ENCODE measurements at places on chromosomes 6 and 20.

- no peak for DNase-seq
Measured at GRCh38 chr6:128370072-128370471, 150.3 kb downstream of the PTPRK start.

DNA sequence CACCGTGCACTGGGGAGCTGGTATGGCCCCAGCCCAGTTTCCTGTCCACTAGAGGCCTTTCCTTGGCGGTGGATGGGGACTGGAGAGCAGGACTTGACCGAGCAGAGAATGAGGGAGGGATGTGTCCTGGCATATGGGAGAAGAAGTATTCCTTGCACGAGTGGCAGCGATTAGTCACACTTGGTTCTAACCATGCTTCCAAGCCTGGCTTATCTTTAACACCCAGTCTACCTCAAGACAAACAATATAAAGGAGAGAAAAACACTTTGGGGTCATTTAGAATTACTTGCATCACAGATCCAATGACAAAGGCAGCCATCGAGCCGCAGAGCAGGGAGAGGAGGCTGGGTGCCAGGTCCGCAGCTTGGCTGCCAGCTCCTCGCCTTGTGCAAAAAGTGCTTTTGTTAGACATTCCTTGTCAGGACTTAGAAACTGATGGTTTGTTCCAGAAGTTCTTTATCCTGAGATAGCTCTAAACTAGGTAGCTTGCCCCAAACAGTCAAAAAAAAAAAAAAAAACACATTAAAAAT is 214.9 kb upstream of the GMDS start:
- DNase-seq: no peak

DNA sequence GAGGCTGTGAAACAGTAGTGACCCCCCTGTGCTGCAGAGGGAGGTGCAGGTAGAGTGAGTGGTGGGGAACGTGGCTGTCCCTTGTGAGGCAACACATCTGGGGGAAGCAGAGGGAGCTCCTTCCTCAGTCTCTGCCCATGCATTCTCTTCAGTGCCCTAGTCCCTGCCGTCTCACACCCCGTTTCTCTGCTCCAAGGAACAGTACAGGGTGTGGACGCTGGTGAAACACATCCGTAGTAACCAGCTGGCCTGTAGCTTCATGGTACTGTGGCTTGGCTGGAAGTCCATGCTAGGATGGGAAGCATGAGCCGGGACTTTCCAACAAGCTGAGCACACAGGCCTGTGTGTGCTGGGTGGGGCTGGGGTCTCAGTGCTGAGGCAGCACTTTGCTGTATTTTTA is 25.4 kb upstream of the CST3 start:
- no peak for DNase-seq

DNA sequence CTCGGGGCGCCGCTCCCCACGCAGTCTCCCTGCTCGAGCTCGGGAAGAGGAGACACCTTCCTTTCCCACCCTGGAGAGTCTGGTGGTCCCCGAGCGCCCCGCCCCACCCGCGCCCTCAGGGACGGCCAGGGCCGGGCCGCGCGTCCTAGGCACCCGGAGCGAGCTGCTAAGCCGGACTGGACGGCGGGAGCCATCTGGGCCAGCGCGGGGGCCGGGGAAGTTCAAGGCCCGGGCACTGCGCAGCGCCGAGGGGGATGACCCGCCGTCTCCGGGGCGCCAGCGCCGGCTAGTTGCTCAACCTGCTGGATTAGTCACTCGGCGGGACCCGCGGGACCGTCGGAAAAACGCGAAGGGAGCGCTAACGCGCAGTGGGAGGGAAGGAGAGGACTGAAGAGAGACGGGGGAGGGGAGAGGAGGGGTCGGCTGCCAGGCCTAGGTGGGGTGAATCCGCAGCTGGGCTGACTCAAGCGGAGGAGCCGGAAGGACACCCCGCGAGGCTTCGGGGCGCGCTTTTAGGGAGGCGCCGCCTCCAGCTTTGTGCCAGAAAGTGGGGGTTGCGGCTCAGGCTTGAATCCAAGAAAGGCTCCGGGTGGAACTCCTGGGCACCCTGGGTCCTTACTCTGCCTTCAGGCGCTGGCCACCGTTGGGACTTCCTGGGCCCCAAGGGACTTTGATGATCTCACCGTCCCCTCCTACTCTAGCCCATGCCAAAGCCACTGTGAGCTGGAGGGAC is 75.7 kb upstream of the FOXP4 start:
- DNase-seq: no peak

- DNase-seq: peak; percentile 78
Measured at GRCh38 chr6:42929821-42930360, 611 bp downstream of the CNPY3 start.

DNA sequence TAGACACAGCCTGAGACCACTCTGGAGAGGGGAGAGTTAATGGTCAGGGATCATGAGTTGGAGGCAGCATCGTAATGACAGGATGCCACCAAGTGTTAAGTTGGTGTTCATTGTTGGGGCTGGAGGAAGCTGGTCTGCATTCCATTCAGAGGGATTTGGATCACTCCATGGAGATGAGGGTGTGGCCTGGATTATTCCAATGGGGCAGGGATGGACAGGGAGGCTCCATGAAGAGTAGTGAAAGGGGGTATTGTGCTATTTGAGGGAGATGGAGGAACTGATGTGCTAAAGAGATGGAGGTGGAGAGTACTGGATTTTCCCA is 1.1 kb downstream of the SAPCD1 start:
- no peak for DNase-seq

GRCh38 chr20:9454791-9455190 is 59.6 kb upstream of the LAMP5 start:
- DNase-seq: no peak

Measured in CD4-positive, CD25-positive, alpha-beta regulatory T cell (primary cell).